ENCODE measurements at places on chromosomes 2 and 18.

DNA sequence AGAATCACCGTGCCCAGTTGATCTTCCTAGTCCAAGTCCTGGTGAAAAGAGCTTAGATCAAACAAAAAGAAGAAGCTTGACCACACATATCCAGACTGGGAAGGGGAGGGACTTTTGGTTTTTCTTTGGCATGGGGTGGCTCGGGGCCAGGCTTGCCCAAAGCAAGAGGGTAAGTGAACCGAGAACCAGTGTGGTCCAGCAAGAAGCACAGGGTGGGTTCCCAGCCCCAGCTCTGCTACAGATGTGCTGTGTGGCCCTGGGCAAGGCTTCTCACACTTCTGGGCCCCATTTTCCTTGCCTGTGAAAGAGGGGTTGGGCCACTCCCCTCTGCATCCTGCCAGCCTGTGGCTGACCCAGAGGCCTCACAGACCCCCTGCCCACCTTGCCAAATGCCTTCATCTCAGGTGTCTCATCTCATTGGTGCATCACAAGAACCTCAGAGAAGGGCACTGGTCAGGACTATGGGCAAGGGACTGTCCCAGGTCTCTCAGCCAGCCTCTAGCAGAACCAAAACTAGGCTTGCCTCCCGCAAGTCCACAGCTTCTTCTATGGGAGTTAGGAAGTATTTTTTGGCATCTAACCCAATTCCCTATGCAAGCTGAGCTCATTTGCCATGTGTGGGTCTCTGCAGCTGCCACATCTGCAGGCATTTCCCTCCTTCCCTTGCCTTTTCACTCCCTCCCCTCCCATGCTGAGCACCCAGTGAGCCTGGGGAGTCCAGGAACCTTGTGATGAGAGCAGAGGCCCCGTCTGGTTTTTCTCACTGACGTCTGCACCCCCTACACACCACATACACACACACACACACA, 6.9 kb downstream of the ATP6V1B1 start:
- no peak for DNase-seq

GRCh38 chr2:224970311-224970710, 72.0 kb downstream of the DOCK10 start:
- DNase-seq, result no peak

DNA sequence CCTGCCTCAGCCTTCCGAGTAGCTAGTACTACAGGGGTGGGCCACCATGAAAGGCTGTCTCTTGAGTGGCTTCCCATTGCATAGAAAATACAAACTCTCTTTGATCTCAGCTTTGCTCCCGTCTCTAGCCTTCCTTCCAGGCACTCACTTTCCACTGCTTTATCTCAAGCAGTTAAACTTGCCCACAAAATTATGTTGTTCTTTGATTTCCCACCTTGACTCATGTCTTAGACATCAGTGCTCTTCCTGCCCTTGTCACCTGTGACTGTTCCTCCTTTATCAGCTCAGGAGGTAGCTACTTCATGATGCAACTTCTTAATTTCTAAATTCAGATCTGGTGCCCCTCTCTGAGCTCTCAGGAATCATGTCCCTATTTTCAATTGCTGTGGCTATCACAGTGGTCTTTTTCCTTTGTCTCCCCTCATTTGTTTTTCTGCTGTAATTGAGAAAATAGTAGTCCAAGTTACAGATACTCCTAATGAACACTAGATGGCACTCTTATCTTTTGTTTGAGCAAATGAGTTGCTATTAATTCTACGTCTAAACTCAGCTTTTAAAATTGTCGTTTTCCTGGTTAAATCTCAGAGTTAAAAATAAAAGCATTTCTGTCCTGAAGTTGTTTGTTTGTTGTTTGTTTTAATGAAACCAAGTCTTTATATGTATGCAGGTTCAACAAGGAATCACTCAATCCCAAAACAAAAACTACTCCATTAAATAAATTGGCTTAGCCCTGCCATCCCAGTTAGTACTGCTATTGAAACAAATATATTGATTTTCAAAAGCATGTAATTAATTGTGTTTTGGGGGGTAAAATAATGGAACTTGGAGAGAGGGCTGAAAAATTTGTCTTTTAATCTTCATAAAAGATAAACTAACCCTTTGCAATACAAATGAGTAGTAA, 46.9 kb upstream of the GREB1L start:
- DNase-seq, result no peak

- DNase-seq, result no peak
Measured at GRCh38 chr2:189226017-189226416, 46.5 kb upstream of the COL5A2 start.

DNA sequence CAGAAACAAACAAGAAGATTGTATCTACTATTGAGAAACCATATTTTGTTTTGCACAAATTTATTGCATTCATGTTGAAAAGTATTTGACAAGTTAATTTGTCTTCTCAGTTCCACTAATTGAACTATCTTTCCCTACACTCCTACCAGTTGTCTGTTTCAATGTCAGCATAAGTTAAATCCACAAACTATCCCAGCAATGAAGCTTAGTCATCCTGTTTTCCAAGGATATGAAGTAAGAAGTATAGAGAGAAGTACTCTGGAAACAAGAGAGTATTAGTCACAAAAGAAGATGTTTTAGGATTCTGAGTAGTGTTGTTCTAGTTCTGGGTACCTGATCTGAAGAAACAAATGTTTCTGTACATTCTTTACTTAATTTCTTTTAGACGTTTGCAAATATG, 261.6 kb upstream of the ZNF804A start:
- no peak for DNase-seq
